Left kidney (tissue), 8 donors: ENCODE measurements at places on chromosomes 11 and 22.
A peak's percentile ranks its signal among the peaks of the same experiment; 100 is the strongest.

DNA sequence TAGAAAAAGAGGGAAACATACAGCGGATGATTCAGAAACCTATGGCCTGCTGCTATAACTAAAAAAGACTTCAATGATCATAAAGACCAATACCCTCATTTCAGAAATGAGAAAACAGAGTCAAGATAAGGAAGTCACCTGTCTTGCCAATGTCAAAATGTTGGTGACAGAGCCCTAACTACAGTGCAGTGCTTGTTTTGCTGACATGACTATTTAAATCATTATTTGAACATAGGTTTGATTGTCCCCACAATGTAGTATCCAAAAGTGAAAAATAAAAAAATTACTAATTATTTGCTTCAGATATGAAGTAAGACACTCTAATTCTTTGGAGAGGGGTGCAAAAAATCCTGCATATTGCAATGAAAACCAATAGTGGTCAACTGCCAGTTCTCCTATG is 115.7 kb downstream of the SOX6 start:
- DNase-seq: no peak

- DNase-seq: no peak
Measured at GRCh38 chr11:119486691-119487259, 63.8 kb upstream of the THY1 start.

DNA sequence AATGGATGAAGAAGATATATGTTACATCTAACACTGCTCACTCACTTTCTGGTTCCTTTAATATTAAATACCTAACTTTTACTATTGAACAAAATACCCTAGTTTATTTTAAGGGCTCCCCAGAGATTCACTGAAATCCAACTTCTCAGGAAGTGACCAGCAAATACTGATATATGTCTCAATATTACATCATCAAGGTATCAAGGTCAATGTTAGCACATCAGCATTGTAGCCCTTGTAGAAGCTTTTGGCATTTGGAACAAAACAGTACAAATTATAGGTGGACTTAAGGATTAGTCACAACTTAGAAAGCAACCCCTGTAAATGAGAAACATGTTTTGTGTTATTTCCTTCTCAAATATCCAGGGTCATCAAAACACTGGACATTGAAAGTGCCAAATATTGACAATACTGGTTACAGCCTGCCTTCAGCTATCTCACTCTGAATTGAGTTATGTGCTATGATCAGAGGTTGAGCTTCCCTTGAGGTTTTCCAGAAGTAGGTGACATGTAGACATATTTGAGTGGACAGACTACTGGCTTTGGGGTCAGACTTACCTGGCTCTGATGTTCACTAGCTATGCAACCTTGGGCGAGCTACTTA is 1.9 kb upstream of the ATL3 start:
- DNase-seq: no peak

GRCh38 chr11:65404638-65405339 is 17.8 kb upstream of the NEAT1 start:
- DNase-seq: no peak

GRCh38 chr11:15208378-15209222 is 93.9 kb downstream of the INSC start:
- peak; percentile 51 for DNase-seq

DNA sequence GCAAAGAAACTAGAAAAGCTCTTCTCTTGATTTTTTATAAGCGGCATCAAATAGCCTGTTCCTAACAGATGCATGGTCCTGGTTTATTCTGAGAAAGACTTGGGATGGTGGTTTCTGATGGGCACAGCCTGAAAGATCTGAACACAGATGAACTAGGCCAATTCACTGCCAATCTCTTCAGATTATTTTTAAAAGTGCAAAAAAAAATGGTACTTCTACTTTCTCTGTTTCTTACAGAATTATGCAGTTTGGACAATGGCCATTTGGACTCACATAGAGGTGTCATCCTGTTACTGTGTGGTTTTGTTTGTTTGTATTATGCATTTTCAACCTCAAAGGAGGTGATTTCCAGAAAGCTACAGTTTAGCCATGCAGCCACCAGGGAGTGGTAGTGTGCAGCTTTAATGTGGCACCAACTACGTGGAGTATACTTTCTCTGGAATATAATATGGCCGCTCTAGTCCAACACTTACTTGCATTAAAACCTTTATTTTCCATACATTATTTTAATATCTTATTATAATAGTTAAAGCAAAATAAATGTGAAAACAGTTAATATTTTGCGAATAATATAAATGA is 469.8 kb upstream of the KIRREL3 start:
- no peak for DNase-seq

DNA sequence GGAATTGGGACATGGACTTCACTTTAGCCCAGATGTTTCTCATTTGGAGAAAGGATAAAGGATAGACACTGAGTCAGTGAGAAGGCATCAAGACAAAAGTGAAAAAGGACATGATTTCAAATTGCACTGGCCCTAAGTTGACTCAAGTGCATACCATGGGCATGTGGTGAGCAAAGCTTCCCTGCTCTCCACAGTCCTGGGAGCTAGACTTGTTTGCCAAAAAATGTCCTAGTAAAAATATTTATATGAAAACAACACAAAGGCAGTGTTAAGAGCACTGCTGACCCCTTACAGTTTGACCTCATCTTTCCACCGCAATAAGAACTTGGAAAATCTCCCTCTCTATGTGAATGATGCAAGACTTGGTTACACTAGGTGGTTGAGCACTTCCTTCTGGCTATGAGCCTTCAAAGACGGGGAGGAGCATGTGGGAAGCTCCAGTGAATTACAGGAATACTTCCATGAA is 46.5 kb upstream of the FIBIN start:
- no peak for DNase-seq

- no peak for DNase-seq
Measured at GRCh38 chr11:64720640-64721358, 2.2 kb downstream of the NRXN2 start.

- no peak for DNase-seq
Measured at GRCh38 chr11:66782726-66783125, 53.7 kb upstream of the SPTBN2 start.

GRCh38 chr11:31763296-31763695 is 47.8 kb downstream of the PAX6 start:
- no peak for DNase-seq

GRCh38 chr11:61122761-61123160 is 20.5 kb downstream of the CD5 start:
- no peak for DNase-seq

DNA sequence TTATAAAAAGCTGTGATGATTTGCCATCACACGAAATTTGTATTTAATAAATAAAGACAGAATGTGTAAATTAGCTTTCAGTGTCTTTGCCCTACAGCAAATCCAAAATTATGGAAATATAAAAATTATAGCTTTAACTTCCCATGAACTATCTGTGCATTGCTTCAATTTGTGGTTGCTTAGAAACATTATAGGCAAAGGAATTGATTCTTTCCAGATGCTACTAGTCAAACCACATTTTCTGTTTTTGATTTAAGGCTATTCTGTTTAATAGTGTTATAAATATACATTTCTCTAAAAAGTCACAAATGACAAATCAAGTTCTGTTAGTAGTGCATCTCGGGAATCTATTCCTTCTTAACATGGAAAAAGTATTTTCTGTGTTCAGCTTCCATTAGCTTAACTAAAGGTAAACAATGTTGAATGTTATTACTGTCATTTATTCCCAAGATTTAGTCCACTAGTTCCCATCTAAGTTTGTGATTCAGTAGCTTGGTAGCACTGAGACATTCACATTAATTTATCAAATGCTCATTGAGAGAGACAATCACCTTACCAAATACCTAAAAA is 1086.3 kb upstream of the CCDC90B start:
- no peak for DNase-seq

DNA sequence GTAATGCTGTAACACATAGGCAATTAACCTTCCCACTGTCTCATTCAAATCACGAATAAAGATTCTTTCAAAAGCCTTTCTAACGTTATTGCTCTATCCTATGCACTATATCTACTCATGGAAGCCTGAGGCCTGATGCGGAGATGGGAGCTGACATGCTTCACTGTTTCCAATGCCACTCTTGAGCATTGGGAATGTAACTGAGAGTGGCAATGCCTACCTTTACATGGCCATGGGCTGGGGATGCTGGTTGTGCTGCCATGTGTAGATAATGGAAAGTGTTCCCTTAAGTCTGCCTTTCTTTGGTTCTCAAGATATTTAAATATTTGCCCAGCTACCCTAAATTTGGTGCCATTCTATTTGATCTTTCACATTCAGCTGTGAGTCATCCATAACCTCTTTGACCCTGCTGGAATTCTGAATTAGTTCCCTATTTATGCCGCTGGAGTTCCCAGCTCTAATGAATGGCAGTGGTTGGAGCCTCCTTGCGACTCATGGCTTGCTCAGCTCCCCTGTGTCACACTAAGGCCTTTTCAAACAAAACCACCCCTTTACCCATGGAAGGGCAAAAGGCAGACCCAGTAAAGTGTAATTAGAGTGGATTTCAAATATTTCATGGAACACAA is 21.4 kb upstream of the DKK3 start:
- no peak for DNase-seq

DNA sequence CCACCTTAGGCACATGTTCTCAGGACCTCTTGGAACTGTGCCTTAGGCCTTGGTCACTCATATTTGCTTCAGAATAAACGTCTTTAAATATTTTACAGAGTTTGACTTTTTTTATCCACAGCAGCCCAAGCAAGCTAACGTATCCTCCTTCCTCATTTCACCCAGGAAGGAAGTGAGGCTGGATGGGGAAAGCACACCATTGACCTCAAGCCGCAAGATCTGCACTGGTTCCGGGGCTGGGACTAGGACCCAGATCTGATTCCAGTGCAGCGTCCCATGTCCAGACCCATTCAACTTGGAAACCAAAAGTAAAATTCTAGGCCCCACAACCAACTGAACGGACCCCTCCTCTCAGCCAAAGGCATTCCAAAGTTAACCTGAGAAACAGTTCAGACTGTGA is 2.4 kb upstream of the LGALS12 start:
- no peak for DNase-seq

GRCh38 chr22:42797011-42797410 is 60.1 kb downstream of the ARFGAP3 start:
- DNase-seq: no peak

DNA sequence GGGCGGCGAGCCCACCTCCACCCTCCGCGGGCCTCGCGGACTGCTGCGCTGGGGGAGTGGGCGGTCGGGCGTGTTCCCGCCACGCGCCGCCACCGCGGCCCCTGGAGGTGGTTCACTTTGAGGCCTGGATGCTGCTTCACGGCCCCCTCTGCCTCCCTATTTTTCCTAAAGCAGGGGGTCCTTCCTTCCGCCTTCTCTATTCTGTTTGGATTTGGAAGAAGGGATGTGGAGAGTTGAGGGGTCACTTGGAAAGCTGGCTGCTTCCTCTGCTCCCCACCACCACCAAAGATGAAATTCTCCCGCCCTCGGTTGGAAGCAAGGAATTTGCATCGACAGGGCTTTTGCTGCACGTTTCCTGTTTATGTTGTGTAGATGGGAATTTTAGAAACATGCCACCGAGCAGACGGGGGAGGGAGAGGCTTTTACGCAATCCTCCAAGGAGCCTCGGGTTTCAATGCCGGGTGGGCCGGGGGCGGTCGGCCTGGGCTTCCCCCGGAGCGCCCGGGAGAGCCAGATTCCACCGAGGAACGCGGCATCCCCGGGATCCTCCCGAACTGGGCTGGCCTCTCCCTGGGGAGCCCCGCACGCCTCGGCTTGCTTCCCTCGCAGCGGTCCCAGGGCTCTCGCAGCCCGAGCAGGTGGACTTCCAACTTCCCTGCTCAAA is 403 bp upstream of the SBF2 start:
- DNase-seq: peak; percentile 81

- DNase-seq: no peak
Measured at GRCh38 chr11:67016550-67016949, 6.4 kb upstream of the SYT12 start.

DNA sequence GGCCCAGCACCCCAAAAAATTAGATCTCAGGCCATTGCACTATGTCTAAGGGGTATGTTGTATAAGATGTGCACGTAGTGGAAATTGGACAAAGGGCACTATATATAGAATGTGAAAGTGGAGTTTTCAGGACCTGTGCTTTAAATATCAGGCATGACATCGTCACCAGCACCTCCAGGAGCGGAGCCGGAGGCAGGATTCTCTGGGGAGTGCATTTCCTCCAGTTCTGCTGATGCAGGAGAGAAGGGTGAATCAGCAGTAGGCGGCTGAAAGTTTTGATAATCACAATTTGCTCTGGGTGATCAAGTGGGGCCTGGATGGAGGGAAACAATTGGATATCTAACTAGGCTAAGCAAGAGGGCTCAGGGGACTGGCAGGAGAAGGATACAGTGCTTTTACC is 69.1 kb upstream of the NTM start:
- DNase-seq: no peak

DNA sequence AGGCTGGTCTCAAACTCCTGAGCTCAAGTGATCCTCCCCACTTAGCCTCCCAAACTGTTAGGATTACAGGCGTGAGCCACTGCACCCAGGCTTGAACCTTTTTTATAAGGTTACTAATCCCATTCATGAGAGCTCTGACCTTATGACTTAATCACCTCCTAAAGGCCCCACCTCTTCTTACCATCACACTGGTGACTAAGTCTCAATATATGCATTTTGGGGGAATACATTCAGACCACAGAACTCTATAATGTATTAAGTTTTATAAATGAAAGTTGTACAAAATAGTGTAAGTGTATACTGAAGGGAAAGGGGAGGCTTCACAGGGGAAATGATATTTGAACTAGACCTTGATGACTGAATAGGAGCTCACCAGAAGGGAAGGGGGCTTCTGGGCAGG is 28.4 kb upstream of the RBFOX2 start:
- DNase-seq: no peak

DNA sequence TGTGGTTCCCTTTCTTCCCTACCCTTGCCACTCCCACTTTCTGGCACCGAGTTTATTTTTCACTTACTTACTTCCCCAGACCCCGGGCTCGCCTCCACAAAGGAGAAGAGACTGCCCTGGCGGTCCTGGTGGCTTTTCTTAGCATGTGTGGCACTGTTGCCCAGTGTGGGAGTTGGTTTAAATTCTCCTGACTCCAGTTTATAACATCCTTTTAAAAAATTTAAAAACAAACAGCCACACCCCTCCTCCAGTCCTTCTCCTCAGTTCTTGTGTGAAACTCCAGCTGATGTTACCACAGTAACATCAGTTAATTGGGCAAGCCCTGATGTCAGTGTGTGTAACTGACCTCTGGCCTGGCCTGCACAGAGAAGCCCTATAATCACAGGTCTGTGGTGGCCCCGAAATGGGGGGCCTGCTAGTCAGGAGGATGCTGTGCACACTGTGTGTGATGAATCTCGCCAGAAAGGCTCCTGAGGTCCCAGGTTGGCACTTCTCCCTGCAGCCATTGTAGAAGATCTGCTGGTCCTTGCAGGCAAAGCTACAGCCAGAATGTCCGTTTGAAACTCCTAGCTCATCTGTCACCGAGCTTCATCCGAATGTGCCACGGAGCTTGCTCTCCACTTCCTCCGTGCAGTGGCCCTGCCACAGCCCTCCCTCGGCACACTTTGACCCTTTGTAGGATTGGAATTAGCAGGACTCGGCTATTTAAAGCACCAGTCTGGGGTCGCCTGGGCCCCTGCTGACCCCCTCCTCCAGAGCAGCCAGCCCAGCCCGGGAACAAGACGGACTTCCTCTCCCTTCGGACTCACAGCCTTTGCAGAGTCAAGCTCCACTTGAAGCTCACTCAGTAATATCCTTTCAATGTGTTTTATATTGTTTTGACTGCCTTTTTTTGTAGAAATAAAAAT is 7.6 kb downstream of the YDJC start:
- DNase-seq: no peak

- DNase-seq: no peak
Measured at GRCh38 chr22:19815823-19816290, 38.8 kb downstream of the GNB1L start.

GRCh38 chr22:49102367-49102766 is 725.3 kb downstream of the BRD1 start:
- DNase-seq: no peak

GRCh38 chr22:38737302-38738060 is 18.3 kb downstream of the SUN2 start:
- no peak for DNase-seq

- peak; percentile 92 for DNase-seq
Measured at GRCh38 chr11:355581-356458, 13.5 kb upstream of the B4GALNT4 start.
